ENCODE measurements at places on chromosomes 1 and 21. TPM values are rescaled to one million over a fixed set of nuclear protein-coding genes. Genes with fewer than 3 reads are reported as not detected.

KLHDC8A gene
- total RNA-seq: 20.2 TPM

CTSK gene
- total RNA-seq: 3.9 TPM

ESRRG gene
- total RNA-seq: 2.1 TPM

RPE65 gene
- total RNA-seq: not detected

NECTIN4 gene
- total RNA-seq: 0.06 TPM

RNU1-2 gene
- under 0.01 TPM for total RNA-seq

RHOU gene
- 47.6 TPM for total RNA-seq

PLPP3 gene
- 28.5 TPM for total RNA-seq

UBE2U gene
- total RNA-seq: not detected

FMN2 gene
- total RNA-seq: 1.7 TPM

OR10Z1 gene
- not detected for total RNA-seq

All from neural progenitor cell (in vitro differentiated cells).